MCF 10A (cell line): ENCODE measurements at places on chromosomes 11 and 22.
A peak's percentile ranks its signal among the peaks of the same experiment; 100 is the strongest.

DNA sequence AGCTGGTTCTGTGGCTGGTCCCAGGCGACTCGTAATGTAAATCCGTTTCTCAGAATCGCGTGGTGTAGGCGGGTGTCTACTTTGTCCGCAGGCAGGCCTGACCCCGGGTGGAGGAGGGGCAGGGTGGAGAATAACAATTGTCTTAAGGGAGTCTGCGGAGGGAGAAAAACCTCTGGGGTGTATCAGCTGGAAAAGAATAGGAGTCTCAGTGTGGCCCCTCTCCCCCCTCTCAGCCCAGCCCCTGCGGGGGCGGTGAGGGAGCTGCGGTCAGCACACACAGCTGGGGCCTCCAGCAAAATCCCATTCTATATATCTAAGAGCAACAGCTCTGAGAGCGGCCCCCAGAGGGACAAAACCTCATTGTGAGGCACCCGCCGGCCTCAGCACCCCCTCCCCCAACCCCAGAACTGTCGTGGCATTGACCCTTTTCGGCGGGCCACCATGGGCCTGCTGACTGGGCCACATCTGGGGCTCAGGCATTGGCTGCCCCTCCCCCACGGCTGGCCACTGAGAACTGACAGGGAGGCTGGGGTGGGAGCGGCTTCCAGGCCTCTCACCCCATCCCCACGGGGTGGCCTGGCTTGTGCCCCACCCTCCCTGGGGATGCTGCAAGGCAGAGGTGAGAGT lies 2.7 kb upstream of the MYRF start:
- no peak for DNase-seq

- DNase-seq = no peak
These were observed 47.1 kb downstream of the ZNRF3 start for GRCh38 chr22:28930357-28931007.

DNA sequence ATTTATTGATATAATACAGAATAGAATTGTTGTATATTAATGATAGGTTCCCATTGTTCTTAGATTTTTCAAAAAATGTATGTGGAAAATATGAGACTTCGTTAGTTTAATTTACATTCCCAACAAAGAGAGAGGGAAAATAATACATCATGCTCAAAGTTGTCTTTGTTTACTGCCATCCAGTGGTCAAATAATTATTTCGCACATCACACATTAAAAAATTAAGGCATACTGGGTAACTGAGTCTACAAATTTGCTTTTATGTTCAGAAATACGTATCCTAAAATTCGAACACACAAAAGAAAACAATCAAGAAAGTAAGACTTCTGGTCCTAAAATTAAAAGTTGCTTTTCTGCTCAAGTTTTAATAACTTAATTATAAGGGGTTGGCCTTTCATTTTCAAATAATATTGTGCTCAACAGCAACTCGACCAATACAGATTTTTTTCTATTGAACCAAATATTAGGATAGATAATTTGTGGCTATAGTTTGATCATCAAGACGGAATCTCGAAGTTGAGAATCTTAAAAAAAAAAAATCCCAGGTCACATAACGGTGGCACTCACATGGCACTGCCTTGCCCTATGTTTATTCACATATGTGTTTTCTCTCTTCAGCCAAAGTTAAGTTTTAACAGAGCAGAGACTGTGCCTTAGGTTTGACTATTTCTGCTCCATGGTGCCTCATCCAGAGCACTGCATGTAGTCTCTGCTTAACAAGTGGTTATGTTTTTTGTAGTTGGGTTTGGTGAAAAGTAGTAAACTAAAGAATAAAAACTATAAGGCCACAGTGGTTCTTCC lies 12.3 kb downstream of the PDGFD start:
- peak; percentile 43 for DNase-seq

GRCh38 chr11:117824571-117825537 lies at the start of gene FXYD2:
TSS of gene FXYD2 (minus strand) at chr11:117824744. CDS start at chr11:117824678, 66 bp downstream.
- no peak for DNase-seq

GRCh38 chr11:34855021-34855753 lies 61.0 kb downstream of the APIP start:
- DNase-seq = peak; percentile 43

GRCh38 chr11:45664376-45665205 lies 831 bp downstream of the CHST1 start:
- no peak for DNase-seq

DNA sequence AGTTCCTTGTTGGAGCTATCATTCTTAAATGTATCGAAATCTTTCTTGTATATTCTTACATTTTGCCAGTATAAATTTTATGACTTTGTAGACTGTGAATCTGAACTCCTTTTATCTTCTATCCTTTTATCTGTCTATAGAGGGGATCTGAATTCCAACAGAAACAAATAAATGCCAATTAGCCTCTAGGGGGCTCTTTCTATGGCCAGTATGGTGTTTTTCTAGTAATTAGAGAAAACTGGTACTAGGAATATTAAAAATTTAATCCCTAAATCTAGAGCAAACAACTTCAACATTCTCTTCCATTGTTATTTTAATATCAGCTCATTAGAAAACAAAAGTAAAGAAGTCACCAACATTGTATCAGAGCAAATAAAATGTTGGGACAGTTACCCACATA lies 21.5 kb upstream of the CAT start:
- DNase-seq = no peak

GRCh38 chr22:19394274-19395050 lies 37.1 kb downstream of the HIRA start:
- no peak for DNase-seq

GRCh38 chr22:48722661-48723060 lies 1105.0 kb downstream of the BRD1 start:
- DNase-seq = no peak

- DNase-seq = no peak
These were observed 30.7 kb upstream of the CPT1A start for GRCh38 chr11:68872216-68873003.

- DNase-seq = no peak
These were observed 13.7 kb downstream of the PRR5L start for GRCh38 chr11:36309779-36310178.

DNA sequence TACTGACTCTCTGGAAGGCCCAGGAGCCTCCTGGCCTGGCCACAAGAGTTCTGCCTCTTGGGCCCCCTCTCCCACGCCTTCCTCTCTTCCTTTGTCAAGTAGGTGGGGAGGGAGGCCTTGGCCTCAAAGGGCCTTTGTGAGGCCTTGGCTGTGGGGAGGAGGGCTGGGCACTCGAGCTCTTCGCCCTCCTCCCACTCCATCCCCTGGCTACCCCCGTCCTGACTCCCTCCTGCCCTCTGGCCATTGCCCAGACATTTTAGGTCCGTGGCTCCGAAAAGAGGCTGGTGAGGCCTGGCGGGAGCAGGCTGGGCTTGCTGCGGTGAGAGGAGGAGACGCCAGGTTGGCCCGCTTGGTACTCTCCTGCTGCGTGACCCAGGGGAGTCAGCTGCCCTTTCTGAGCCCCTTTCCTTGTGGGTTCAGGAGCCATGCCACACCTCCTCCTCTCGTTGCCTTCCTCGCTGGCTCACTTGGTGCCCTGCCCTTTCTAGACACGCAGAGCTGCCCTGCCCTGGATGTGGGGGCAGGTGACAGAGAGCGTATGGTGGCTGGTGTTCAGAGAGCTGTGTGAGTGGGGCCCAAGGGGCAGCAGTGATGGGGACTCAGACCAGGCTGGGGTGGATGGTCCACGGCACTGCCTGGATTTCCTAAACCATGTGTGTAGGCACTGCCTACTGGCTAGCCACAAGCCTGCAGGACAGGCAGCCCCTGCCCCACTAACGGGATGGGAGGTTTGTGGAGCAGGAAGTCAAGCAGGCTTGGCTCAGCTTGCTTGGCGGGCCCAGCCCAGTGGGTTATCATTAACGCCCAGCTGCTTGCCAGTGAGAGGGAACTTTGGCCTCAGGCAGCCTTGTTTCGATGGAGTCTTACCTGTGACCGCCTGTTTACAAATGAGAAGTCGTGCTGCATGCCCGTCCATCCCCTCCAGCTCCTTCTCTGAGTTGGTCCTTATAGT lies 15.8 kb upstream of the OMP start:
- DNase-seq = no peak

GRCh38 chr11:74694136-74694930 lies 36.9 kb downstream of the CHRDL2 start:
- DNase-seq = peak; percentile 85

DNA sequence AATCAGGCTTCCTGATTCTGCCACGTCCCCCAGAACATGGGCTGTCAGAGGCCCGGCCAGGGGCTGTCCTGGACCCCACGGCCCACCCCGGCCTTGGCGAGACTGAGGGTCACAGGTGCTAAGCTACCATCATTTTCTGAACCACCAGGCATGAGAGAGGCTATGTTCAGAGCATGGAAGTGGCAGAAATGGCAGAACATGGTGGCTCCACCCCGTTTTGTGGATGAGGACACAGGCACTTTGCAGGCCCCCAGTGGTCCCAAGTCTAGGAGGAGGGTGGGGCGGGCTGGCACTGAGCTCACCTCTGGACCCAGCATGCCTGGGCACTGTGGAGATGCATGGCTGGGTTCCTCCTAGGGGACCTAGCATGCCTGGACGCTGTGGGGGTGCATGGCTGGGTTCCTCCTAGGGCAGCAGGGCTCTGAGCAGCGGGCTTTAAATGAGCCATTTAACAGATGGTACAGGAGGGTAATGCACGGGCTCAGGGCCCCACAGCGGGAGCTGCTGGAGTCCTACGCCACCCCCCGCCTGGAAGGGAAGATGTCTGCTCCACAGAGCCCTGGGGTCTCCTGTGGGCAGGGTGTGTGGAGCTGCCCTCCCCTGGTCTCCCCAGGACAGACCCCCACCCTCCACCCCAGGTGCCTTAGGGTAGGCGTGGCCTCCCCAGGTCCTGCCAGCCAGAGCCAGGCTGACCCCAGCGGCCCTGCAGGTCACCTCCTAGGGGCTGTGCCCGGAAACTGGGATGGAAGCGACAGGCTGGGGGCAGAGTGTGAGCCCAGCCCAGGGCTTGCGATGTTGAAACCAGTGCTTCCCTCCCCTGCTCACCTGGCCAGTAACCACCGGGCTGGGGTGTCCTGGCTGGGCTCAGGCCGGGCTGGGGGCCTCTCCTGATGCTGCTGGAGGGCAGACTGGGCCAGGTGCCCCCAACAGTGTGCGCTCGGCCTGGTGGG lies 6.1 kb upstream of the MUC5AC start:
- DNase-seq = no peak

DNA sequence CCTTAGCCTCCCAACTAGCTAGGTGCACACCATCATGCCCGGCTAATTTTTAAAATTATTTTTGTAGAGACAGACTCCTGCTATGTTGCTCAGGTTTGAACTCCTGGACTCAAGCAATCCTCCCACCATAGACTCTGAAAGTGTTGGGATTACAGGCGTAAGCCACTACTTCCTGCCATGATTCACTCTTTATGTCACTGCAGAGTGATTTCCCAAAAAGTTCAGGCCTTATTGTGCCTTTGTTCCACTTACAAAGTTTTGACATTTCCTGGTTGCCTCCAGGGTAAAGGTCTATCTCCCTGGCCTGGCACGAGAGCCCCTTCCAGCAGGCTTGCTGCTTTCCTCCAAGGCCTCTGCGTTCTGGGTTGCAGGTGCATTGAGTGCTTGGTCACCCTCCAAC lies 44.6 kb upstream of the RIC3 start:
- no peak for DNase-seq

GRCh38 chr11:64726211-64726641 lies 3.2 kb upstream of the NRXN2 start:
- DNase-seq = no peak

DNA sequence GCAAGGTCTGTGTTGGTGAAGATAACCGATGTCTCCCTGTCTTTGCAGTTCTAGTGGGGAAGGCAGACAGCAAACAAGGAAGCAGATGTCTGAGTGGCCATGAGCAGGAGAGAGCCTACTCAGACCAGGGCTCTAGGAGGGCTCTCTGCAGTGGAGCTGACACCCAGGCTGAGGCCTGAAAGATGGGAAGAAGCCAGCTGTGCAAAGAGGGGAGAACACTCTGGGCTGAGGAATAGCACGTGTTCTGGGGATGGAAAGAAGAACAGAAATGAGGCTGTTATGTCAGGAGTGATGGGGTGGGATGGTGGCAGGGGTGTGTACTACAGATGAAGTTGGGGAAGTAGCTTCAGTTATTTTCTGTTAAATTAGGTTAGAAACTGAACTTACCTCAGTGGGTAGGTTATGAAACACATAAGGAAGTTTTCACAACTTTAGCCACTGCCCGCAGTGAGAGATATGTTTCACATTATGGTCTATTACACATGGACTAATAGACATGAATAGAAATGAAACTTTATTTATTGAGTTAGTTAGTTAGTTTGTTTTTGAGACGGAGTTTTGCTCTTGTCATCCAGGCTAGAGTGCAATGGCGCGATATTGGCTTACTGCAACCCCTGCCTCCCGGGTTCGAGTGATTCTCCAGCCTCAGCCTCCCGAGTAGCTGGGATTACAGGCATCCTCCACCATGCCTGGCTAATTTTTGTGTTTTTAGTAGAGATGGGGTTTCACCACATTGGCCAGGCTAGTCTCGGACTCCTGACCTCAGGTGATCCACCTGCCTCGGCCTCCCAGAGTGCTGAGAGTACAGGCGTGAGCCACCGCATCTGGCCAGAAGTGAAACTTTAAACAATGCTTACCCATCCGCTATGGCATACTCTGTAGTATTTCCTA lies 7.8 kb downstream of the DCPS start:
- no peak for DNase-seq

DNA sequence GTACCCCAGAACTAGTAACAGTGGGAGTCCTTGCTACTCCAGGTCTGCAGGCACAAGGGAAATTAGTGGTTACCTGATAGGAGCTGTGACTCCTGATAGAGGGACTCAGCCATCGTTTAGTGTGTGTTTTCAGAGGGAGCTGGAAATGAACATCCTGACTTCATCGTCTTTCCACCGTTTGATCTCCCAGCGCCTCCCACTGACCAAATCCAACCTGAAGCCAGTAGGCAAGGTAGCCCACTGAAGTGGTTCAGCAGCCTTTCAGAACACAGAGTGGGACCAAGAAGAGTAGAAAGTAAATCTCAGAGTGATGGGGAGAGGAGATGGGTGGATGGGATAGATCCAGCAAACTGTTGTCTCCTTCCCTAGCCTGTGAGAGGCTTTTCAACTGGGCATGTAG lies 385.9 kb downstream of the INSC start:
- no peak for DNase-seq

- DNase-seq = no peak
These were observed 929.5 kb upstream of the CCDC90B start for GRCh38 chr11:84215672-84216071.

DNA sequence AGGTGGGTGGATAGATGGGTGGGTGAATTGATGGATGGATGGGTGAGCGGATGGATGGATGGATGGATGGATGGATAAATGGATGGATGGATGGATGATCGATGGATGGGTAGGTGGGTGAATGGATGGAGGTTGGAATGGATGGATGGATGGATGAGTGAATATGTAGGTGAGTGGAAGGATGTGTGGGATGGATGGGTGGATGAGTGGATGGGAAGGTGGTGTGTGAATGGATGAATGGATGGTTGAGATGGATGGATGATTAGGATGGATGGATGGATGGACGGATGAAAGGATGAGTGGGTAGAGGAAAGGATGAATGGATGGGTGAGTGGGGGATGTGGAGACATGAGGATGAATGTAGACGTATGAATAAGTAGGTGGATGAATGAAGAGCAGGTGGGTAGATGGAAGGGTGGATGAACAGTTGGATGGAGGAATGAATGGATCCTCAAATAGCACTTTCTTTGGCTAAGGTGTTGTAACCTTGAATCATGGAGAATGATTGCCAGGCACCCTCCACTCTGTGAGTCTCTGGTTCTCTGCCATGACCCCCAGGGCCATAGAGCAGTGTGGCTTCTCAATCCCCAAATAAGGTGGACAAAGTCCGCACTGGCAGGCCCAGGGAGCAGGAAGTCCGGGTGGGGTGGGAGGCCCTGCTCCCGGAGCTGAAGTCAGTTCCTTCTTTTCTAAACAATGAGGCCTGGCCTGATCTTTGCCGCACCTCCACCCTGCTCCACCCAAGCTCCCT lies 36.9 kb downstream of the IGF2 start:
- no peak for DNase-seq

GRCh38 chr11:120774591-120775386 lies 249.1 kb upstream of the TBCEL start:
- DNase-seq = no peak
